ENCODE measurements at places on chromosomes 5 and 9. TPM values are rescaled to one million over a fixed set of nuclear protein-coding genes. Genes with fewer than 3 reads are reported as not detected.

GRCh38 chr9:98765256-98765655 is 31.1 kb downstream of the ANKS6 start:
- no peaks in the 10 kb centered on the region for H3K27me3 ChIP-seq
- H3K4me1 ChIP-seq: no peaks in the 10 kb centered on the region
- no peaks in the 10 kb centered on the region for H3K36me3 ChIP-seq
- no peak for DNase-seq
- H3K27ac ChIP-seq: no peak overlapping the region
- H3K4me3 ChIP-seq: no peak overlapping the region

DNA sequence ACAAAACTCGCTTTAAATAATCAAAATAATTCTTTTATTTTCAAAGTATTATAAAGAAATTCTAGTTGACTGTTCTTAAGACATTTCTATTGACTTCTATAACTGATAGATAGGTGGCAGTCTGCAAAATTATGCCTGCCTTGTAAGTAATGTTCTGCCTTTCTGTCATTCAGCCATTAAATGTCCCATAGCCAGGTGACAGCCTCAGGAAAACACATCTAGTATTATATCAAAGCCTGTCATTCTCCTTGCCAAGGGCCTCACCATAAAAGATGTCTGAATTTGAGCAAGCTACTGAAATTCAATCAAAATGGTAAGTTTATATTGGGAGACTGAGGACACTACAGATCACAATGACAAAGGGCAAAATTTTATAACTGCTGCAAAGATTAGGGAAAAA is 170.4 kb upstream of the COX7C start:
- no peak overlapping the region for H3K4me3 ChIP-seq
- H3K27ac ChIP-seq: no peak overlapping the region
- DNase-seq: no peak
- H3K36me3 ChIP-seq: no peaks in the 10 kb centered on the region

GRCh38 chr5:126967808-126968466 is 62.4 kb downstream of the MARCHF3 start:
- no peak overlapping the region for H3K27ac ChIP-seq
- no peaks in the 10 kb centered on the region for H3K27me3 ChIP-seq
- H3K4me3 ChIP-seq: no peak overlapping the region
- no peaks in the 10 kb centered on the region for H3K36me3 ChIP-seq

DNA sequence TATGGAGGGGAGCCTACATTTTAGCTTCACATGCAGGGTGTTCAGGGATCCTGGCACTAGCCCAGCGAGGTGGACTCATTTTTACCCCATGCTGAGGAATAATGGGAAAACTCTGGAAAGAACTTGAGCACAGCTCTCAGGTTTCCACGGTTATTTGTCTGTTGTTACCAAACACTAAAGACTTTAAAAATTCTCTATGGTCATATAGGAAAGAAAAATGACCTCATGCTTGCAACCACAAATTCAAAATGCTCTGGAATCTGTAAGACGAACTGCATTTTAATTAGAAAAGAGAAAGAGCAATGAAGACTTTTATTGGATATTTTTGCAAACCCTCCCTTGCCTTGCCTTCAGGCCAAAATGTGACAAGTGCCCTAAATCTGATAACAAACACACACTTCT is 606.9 kb downstream of the EBF1 start:
- peaks cover 6% of the 10 kb centered on the region for H3K4me1 ChIP-seq
- no peak for DNase-seq
- H3K27ac ChIP-seq: no peak overlapping the region
- H3K4me3 ChIP-seq: no peak overlapping the region
- no peaks in the 10 kb centered on the region for H3K36me3 ChIP-seq

GRCh38 chr9:2725126-2725525 is 7.8 kb downstream of the KCNV2 start:
- H3K27me3 ChIP-seq: no peaks in the 10 kb centered on the region
- H3K36me3 ChIP-seq: no peaks in the 10 kb centered on the region
- H3K27ac ChIP-seq: no peak overlapping the region

DNA sequence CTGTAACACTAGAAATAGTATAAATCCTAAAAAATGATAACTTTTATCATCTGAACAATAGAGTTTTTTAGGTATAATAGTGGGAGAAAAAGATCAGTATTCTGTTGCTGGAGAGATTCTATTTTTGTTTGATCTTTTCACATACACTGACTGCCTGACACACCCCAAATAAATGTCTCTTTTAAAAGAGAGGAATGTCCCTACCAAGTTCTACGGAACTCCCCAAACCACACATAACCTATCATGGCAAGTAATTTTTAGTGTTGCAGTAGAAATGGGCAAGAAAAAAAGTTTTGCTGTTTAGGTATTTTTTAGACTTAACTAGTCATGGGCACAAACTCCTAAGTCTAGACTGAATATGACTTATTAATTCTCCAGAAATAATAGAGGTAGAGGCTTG is 139.1 kb downstream of the ELAVL2 start:
- no peaks in the 10 kb centered on the region for H3K27me3 ChIP-seq
- H3K4me3 ChIP-seq: no peak overlapping the region
- no peak overlapping the region for H3K27ac ChIP-seq
- no peak for DNase-seq
- no peaks in the 10 kb centered on the region for H3K4me1 ChIP-seq
- no peaks in the 10 kb centered on the region for H3K36me3 ChIP-seq

GRCh38 chr5:172699999-172700364 is 58.9 kb downstream of the NEURL1B start:
- no peak overlapping the region for H3K27ac ChIP-seq
- H3K27me3 ChIP-seq: peaks cover 33% of the 10 kb centered on the region
- no peak for DNase-seq
- H3K36me3 ChIP-seq: no peaks in the 10 kb centered on the region
- peaks cover 37% of the 10 kb centered on the region for H3K4me1 ChIP-seq

- H3K27me3 ChIP-seq: no peaks in the 10 kb centered on the region
- H3K4me1 ChIP-seq: no peaks in the 10 kb centered on the region
- H3K4me3 ChIP-seq: no peak overlapping the region
- no peak for DNase-seq
These were observed 307.4 kb downstream of the CSNK1G3 start for GRCh38 chr5:123819386-123819785.

DNA sequence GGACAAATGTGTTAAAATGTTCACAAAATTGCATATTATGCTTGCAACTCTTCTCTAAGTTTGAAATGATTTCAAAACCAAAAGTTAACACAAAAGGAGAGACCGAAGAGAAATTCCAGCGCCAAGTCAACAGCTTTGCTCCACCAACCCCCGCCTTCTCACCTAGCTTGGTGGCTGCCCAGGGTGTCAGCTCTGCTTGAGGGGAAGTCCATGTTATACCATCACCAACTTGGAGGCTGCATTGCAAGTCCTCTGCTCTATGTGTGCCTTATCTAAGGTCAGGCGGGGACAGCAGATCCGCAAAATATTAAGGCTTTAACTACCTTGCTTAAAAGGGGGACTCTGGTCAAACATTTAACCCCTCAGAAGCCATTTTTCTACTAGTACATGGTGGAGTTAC is 14.6 kb downstream of the CCNJL start:
- no peak for DNase-seq
- H3K27me3 ChIP-seq: no peaks in the 10 kb centered on the region
- no peak overlapping the region for H3K27ac ChIP-seq
- H3K4me1 ChIP-seq: peaks cover 8% of the 10 kb centered on the region
- H3K36me3 ChIP-seq: no peaks in the 10 kb centered on the region

The HCN1 gene
- 0.05 TPM for total RNA-seq

The CHD1 gene
- total RNA-seq: 170 TPM
